Kidney tubule cell (primary cell): ENCODE measurements at places on chromosomes 2 and 18.
A peak's percentile ranks its signal among the peaks of the same experiment; 100 is the strongest.

GRCh38 chr2:119308793-119309330 is 57.8 kb downstream of the C2orf76 start:
- no peak for DNase-seq

- DNase-seq, result no peak
Observed at GRCh38 chr2:65716698-65717097, 284.3 kb upstream of the SPRED2 start.

- no peak for DNase-seq
Observed at GRCh38 chr2:43068631-43069517, 157.5 kb downstream of the ZFP36L2 start.

DNA sequence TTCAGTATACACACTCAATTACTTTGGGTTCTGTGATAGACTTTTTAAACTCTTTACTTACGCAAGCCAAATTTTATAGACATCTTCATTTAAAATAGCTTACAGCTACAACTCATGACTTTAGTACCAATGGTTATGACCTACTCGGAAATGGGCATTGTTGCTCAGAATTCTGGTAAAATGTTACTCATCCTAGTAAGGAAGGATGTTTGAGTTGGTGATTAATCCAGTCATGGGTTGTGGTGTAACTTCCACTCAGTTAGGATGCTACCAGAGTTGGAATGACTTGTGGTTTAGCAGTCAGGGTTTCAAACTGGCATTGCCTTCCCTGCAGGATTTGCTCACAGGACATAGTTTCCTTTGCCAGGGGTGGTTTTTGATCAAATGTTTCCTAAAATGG is 7.4 kb upstream of the NPC1 start:
- DNase-seq, result peak; percentile 96

DNA sequence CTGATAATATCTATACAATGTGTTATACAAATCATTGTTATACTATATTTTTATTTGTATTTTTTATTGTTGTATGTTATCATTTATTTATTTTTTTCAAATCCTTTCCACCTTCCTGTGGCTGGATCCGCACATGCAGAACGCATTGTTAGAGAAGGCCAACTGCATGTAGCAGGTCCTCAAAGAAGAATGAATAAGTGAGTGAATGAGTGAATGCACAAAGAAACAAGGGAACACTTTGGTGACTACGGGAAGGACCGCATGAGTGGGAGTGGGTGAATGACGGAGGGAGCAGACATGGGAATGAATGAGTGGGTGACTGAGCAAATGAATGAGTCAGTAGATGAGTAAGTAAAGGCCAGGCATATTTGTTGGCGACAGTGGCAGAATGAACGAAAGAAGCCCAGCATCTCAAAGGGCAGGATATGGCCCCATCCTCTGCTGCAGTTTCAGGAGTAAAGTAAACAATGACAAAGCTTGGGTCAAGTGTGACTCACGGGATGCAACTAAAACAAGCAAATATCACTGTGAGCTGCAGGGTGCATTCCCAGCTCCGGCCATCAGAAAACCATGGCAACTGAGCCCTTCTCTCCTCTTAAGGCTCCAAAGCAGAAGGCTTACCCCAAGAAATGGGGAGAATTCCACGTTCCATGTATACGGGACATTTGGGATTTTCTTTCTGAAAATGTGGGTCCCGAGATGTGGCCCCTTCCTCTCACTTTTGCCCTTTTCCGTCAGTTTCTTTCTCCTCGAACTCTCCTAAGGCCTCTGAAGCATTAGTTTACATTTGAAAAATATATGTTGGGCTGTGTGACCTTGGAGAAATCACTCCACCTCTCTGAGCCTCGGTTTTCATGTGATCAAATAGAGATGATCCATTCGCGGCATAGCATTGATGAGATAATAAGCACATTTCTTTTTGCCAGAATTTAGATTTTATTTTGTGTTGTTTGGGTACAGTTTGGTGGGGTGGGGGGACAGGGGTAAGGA is 24.5 kb downstream of the KCNF1 start:
- peak; percentile 99 for DNase-seq

DNA sequence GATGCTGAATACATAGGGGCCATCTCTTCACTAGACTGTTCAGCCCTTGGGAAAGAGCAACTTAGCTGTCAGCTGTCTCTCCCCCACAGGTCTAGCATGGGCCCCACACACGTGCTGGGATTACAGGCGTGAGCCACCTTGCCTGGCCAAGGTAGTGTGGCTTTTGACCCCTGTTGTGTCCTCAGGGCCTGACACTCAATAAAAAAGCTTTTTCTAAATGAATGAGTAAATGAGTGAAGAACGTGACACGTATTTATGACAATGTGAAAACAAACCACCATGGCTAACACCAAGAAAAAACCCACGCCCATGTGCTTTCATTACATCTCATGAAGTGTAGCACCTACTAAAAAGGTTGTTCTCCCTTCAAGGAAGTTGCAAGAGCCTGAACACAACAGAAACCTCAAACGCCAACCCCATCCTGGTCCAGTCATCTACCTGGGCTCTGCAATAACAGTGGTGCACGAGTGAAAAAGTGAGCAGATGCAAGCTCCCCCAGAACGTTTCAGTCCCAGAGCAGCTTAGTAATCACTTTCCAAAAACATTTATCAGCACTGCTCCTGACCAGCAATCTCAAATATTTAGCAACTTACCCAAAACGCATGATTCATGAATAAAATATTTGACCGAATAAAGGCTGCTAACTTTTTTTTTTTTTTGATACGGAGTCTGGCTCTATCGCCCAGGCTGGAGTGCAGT is 3.4 kb downstream of the WDFY1 start:
- peak; percentile 80 for DNase-seq

DNA sequence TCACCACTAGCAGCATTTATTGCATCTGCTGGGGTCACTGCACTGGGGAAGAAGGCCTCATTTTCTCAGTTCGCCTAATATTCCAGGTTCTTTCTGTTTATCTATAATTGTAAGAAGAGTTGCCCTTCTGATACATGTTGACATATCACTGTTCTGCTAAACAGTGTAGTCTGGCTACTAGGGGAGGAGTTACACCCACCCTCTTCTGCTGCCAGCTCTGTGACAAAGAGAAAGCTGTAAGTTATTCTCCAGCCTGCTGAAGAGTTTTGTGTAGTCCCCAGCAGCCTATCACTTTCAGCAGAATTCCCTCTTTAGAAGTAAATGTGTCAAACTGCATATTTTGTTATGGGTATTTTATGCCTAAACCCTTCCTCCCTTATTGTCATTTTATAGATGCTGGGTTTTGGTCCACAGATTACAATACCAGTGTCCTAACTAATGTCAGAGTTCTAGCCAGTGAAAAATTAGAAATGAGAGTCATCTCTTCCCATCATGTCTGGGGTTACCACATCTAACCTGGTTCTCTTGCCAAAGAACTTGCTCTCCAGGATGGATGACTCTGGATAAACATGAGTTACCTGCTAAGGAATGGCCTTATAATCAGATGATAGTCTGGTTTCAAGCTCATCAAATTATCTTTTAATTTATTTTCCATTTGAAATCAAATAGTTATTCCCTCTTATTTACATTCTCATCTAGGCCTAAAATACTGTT is 5.6 kb upstream of the MBOAT2 start:
- no peak for DNase-seq
